HFFc6 (cell line): ENCODE measurements at places on chromosomes 6 and 20. TPM values are rescaled to one million over a fixed set of nuclear protein-coding genes. Genes with fewer than 3 reads are reported as not detected.

DNA sequence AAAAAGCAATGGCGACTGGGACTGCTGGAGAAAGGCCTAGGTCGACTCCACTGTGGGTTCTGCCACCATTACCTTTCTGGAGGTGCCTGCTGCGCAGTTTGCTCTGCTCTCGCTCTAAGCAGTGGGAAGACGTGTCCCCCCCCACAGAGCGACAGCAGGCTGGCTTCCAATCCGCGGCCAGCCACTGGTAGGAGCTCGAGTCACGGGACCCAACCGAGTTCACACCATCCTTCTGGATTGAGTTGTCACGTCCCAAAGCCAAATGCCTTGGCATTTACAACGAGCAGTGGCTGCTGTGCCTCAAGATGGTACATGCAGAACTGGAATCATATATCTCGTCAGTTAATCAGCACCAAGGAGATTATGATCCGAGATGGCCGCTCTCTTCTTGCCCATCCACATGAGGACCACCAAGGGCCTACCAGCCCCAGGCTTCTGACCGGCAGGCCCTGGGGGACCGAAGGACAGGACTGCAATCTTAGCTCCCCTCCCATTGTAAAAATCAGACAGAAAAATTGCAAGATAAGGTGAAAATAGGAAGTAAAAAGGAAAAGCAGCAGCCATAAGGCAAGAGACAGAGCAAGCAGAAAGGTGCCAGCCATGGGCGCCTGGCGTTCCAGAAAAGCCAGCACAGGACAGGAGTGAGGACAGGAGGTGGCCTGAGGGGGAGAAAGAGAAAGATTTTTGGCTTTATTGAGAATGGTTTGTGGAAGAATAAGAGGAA lies 74.4 kb downstream of the TRAM2 start:
- DNase-seq = no peak

GRCh38 chr20:46487628-46488027 lies 25.7 kb downstream of the ZNF334 start:
- DNase-seq = no peak

The CYP39A1 gene
- total RNA-seq = not detected in 3 replicates

DNA sequence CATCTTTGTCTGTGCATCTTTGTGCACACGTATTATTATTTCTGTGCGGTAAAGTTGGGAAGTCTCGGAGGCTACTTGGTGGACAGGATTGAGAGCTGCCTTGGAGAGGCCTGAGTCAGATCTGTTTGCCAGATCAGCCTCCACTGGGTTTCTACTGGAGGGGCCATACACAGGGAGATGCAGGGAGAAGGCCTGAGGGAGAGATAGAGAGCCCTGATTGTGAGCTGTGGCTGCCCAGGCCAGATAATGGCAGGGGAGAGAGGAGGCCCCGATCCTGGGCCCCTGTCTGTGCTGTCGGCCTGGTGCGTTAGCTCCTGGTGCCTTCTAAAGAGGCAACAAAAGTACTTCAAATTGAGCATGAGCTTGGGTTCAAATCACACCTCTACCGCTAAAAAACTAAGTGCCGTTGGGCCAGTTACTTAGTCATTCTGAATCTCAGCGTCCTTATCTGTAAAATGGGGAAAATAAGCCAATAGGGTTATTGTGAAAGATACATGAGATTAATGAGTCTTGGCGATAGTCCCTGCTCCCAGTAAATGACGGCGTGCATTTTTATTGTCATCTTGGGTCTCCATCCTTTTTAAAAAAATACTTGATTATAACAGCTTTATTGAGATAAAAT lies 27.6 kb upstream of the ADA start:
- DNase-seq = no peak

The PEX3 gene
- 18.7 and 18.9 TPM in 2 replicates for total RNA-seq

- DNase-seq = peak; percentile 68
These were observed 92.6 kb downstream of the UTRN start for GRCh38 chr6:144377586-144378210.

The AVP gene
- total RNA-seq = not detected in 2 replicates

- no peak for DNase-seq
These were observed 3.4 kb upstream of the FKBP1A start for GRCh38 chr20:1396264-1396663.

GRCh38 chr20:11086970-11087369 lies 413.2 kb upstream of the JAG1 start:
- no peak for DNase-seq

DNA sequence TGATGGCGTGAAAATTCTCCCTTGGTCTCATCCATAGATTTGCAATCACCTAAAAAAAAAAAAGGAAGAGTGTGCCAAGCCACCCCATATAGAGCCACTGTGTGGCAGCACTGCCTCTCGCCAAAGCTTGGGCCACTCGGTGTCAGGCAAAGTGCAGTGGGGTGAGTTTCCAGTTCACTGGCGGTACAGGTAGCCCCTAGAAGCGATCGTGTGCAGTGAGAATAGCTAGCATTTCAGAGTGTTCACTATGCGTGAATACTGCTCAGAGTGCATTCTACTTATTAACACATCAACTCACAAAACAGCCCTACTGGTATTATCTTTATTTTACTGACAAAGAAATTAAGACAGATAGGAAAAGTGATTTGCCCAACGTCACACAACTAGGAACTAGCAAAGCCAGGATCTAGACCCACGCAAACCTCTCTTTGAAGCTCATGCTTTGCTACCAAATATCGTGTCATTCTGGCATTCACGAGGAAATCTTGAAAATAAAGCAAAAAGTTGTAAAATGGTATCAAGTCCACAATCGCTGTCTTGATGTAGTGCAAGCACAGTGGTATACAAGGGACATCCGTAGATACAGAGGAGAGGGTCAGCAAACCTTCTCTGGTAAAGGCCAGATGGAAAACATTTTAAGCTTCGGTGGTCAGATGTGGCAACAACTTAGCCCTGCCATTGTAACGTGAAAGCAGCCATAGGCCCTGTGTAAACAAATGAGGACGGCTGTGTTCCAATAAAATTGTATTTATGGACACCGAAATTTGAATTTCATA lies 10.4 kb upstream of the GCNT2 start:
- peak; percentile 32 for DNase-seq

DNA sequence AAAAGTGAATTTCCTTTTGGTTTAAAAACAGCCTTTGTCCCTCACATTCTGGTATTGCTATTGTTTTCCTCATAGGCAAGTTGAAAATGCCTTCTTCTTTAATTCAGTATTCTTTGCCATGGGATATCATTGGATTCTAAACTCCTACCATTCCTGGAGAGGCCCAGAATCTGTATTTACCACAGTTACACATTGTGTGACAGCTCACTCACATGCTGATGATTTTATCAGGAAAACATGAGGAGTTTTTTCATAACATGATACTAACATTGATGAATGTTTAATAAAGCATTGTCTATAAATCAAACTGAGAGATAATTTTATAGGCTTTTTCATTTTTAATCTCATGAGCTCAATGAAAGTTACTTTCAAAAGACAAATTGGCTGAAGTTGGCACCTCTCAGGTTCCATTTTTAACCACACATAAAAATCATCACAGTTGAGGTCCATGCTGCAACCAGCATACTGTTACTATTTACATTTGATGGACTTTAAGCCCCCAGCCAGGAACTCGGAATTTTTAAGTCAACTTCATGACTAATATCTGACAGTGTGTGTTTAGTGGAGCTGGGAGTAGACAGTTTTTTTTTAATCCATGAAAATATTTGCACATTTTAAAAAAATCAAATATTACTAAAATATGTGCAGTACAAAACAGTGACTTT lies 82.8 kb downstream of the FAM83B start:
- DNase-seq = no peak

DNA sequence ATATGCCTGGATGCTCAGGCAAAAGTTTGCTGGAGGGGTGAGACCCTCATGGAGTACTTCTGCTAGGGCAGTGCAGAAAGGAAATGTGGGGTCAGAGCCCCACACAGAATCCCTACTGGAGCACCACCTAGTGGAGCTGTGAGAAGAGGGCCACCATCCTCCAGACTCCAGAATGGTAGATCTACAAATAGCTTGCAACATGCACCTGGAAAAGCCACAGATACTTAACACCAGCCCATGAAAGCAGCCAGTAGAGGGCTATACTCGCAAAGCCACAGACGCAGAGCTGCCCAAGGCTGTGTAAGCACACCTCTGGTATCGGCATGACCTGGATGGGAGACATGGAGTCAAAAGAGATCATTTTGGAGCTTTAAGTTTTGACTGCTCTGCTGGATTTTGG lies 60.7 kb upstream of the GJE1 start:
- DNase-seq = no peak

DNA sequence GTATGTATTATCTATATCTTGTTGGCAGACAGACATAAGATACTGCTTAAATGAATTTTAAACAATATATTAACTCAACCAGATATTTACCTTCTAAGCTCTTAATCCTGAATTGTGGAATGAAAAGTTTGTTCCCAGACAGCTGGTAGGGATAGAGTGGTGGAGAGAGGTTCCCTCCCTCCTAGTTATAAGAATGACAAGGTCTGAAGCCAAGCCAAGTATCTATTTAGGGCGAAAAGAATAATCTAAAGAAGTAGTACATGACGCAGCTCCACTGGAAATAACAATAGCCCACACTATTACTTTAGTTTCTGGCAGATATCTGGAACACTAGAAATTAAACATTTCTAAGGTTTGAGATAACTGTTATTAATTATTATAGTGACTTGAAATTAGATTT lies 104.3 kb downstream of the AHI1 start:
- no peak for DNase-seq

- no peak for DNase-seq
These were observed 380.1 kb upstream of the SOX4 start for GRCh38 chr6:21213492-21213891.

GRCh38 chr20:47969426-47969825 lies 184.1 kb upstream of the SULF2 start:
- DNase-seq = no peak
